ENCODE measurements at places on chromosomes 7 and 10.

DNA sequence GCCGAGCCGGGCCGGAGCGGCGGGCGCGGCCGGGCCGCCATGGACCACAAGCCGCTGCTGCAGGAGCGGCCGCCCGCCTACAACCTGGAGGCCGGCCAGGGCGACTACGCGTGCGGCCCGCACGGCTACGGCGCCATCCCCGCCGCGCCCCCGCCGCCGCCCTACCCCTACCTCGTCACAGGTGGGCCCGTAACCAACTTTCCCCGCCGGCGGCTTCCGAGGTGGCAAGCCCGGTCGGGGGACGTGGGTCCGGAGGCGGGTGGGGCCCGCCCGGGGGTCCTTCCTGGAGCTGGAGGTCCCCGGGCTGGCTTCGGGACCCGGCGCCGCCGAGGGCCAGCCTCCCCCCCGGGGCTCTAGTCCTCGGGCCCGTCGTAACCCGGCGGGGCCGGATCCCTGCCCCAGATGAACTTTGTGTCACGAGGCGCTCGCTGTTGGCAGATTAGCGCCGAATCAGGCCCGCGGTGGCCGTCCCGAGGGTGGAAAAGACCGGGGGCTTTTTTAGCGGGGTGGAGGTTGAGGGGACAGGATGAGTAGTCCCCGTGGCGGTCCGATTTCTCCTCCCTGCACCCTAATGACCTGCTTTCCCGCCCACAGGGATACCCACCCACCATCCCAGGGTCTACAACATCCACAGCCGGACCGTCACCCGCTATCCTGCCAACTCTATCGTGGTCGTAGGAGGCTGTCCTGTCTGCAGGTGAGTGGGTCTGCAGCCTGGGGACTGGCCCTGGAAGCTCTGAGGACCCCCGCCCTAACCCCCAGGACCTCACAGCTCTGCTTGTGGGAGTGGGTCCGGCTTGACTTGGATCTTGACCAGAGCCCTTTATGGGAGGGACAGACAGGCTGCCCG, 496 bp downstream of the BRI3 start:
- peak; percentile 29 for DNase-seq

DNA sequence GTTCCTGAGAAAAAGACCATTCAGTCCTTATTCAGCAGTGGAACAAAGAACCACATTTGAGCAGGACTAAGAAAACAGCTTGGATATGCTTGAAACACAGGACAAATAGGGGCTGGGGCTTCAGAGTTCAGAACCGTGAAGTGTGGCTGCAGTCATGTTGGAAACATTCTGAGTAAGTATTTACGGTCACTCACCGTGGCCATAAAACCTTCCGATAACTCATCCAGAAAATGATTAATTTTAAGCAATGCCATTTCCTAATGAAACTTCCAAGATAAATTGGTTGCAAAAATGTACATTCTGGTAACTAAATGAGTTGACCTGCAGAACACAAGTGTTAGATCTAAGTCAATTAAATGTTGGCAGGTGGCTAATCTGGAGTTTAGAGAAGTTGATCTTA, 279.2 kb downstream of the CXCL12 start:
- no peak for DNase-seq

GRCh38 chr7:41035794-41036193, 667.1 kb downstream of the INHBA start:
- no peak for DNase-seq

- no peak for DNase-seq
Observed at GRCh38 chr7:12898620-12899019, 211.2 kb downstream of the ARL4A start.

DNA sequence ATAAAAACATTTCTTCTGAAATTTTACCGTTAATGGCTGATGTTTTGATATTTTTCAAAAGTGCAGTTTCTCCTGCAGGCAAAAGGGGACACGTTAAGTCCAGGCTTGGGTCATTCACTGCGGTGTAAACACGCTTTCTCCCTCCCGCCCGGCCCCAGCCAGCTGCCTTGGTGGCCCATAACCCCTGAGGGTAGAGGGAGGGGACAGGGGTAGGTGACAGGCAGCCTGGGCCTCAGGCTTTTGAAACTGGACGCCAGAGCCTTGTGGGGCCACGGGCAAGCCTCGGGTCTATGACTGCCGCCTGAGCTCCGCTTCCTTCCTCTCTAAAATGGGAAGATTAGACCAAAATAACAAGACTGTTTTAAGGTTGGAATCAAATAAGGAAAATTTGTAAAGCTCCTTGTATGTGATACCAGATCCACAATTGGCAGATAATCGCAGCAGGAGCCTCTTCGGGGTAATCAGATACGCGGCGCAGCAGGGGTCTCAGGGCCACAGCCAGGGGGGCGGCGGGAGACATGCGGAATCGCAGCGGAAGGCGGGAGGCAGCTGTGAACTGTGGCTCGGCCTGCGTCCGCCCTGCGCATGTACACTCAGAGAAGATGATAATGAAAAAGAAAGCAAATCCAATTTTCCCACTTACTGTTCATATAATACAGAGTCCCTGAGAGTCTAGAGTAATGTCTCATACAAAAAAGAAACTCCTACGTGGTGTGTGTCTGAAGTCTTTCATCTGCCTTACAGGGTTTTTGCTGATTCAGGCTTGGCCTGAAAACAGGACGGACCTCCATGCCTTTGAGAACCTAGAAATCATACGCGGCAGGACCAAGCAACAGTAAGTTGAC, 138.3 kb downstream of the EGFR start:
- DNase-seq: no peak

- no peak for DNase-seq
Observed at GRCh38 chr7:122379491-122379890, 74.9 kb upstream of the FEZF1 start.

- no peak for DNase-seq
Observed at GRCh38 chr7:157796846-157797245, 460.0 kb downstream of the DNAJB6 start.

DNA sequence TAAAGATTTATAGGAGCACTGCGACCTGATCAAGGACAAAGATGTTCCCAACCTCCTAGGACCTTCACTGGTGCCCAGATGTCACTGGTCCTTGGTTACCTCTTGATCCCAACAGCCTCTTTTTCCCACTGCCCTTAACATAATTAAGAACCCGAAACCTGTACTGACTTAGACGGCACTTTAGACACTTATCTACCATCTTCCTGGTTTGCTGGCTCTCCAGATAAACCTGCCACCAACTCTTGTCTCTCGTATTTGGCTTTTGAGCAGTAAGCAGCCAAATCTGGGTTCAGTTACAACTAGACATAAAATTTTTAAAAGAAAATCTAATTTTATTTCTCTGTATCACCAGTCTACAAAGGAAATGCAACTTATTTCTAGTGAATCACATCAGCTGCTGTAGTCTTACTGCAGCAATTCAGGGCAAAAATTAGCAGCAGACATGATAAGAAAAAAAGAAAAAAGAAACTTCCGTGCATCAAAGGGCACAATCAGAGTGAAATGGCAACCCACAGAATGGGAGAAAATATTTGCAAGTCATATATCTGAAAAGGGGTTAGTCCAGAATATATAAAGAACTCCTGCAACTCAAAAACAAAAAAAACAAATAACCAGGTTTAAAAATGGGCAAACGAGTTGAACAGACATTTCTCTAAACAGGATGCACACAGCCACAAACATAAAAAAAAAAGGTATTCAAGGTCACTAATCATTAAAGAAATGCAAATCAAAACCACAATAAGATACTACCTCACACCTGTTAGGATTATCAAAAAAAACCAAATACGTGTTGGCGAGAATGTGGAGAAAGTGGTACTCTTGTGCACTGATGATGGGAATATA, 9.4 kb downstream of the ASB13 start:
- DNase-seq: no peak

GRCh38 chr10:130481936-130482335, 345.7 kb downstream of the GLRX3 start:
- no peak for DNase-seq

GRCh38 chr10:29969255-29970011, 90.0 kb downstream of the JCAD start:
- no peak for DNase-seq

DNA sequence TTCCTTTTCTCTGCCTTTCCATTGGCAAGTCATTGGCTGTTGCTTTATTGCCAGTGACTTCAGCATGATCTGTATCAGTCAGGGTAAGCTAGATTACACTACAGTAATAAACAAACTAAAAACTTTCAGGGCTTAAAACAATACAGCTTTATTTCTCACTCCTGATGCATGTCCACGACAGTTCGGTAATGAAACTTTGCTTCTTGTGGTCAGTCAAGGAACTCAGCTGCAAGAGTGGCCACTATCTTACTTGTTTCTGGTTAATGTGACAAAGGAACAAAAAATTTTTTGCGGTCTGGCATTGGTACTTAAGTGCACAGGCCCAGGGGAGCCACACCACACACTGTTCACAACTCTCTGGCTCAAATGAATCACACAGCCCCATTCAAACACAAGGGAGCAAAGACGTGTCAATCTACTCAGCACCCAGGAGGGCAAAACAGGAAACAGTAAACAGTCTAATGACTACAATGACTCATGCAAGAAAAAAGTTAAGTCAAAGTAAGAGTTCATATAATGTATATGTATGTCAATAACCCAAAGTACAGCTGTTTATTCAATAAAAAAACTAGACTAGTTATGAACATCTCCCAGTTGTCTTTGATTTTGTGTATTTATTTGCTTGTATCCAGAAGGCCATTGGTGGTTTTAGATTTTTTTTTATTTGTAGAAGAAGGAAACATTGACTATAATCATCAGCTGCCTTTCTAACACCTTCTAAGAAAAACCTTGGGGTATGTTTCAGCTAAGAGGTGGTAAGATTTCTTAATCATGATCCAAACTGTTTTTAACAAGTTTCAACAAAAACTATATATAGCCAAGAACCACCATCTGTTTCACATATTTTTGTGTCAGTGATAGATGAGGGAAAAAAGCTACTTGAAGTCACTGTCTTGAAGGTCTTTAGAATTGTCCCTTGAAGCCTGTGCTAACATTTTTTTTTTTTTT, 134.4 kb upstream of the FAM3C start:
- DNase-seq: peak; percentile 87

Data from stimulated activated effector memory CD8-positive, alpha-beta T cell treated with anti-CD3 and anti-CD28 coated beads, Interleukin-12 subunit alpha, Interleukin-12 subunit beta, amount 100 ng/mL, for 72 hours (primary cell).